GM13977 (cell line): ENCODE measurements at places on chromosomes 7 and 10.

GRCh38 chr10:124596962-124597845 lies 135.6 kb downstream of the LHPP start:
- no peak for DNase-seq

DNA sequence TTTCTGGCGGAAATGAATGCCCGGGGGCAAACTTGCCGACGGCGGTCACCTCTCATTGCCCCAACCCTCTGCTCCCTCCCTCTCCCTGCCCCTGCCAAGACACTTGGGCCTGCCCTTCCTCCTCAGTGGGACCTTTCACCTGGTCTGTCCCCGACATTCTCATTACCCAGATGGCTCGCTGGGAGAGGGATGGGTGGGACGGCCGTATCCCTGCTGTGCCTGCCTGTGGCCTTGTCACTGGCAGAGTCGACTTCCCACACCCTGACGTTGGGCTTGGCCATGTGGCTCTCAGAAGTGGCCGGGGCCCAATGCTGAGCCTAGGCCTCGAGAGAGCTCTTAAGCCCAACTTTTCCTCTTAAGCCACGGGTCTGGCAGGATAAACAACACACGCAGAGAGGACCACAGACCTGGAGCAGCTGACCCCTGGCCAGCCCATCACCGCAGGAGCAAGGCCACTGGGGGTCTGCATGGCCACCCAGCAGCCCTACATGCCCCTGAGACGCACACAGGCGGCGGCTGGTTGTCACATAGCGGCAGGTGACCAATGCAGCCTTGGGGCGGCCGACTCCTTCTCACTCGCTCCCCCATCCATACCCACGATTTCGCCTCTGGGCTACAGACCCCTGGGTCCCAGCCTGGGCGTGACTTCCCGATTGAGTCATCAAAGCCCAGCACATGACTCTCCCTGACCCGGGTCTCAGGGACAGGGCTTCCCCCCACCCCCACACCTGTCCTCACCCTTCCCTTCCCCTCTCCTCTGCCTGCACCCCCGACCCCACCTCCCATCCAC lies 40.1 kb downstream of the SLC29A4 start:
- no peak for DNase-seq

DNA sequence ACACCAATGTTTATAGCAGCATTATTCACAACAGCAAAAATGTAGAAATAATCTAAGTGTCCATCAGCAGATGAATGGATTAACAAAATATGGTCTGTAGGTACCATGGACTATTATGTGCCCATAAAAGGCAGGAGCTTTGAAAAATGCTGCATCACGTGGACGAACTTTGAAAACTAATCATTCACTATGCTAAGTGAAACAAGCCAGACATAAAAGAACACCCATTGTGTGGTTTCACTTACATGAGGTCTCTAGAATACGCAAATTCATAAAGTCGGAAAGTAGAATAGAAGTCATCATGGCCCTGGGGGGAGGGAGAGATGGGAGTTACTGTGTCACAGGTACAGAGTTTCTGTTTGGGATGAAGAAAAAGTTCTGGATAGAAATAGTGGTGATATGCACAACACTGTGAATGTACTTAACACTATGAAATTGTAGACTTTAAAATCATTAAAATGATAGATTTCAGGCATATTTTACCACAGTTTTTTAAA lies 377.3 kb downstream of the SDK1 start:
- DNase-seq, result no peak

- DNase-seq, result no peak
Measured at GRCh38 chr10:114048472-114048871, 4.8 kb downstream of the ADRB1 start.

GRCh38 chr7:28865601-28866144 lies 92.5 kb downstream of the TRIL start:
- no peak for DNase-seq

DNA sequence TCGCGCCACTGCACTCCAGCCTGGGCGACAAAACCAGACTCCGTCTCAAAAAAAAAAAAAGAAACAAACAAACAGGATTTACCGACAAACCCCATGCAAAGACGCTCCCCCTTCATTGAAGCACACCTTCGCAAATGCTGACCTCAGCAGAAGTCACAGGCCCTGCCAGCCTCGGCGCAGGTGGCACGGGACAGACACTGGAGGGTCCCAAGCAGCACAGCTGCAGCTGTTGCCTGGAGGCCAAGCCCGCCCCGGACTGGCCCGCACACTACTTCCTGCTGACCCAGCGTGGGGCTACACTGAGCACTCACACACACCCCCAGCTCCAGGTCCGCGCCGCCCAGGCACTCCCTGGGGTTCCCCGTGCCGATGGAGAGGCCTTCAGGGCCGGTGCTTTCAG lies 31.2 kb downstream of the SNX8 start:
- DNase-seq, result no peak

DNA sequence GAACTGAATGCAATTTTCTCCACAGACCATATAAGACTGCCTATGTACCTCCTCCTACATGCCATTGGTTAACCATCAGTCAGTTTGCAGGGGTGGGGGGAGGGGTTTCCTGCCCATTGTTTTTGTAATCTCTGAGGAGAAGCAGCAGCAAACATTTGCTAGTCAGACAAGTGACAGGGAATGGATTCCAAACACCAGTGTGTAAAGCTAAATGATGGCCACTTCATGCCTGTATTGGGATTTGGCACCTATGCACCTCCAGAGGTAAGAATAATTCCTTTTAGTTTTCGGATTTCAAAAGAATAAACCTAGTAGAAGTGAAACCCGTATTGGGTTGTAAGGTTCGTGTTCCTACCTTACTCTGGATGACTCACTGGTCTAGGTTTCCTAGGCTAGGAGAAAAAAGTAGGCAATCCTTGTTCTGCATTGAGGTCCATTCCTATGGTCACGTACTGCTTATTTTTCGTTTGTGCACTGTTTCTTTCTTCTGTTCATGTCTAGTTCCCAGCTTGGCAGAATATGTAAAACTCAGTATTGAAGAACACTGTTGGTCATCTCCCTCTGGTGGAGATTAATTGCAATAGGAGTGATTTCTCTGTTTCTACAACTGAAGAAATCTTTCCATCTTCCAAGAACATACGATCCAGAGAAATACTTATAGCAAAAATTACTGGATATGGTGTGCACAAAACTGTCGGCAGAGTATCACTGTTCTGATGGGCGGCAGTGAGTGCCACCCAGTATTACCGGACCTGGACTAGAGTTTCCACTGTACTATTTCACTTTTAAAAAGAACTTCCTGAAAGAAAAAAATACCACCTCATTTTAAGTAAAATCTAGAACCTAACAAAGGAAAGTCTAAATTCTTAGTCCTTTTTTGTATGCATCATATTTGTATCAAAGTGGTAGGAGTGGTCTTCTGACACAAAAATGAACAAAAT lies at the start of gene AKR1C3:
Gene AKR1C3, plus strand, starts transcription at position 150 of the 941 bp plus-strand sequence. Its CDS starts 31 bp downstream, at position 181.
- DNase-seq, result no peak

GRCh38 chr7:23410446-23411183 lies 59.7 kb downstream of the IGF2BP3 start:
- DNase-seq, result peak; percentile 69

- DNase-seq, result peak; percentile 9
Measured at GRCh38 chr7:90655566-90655965, 59.4 kb downstream of the CDK14 start.

GRCh38 chr10:131692686-131693334 lies 208.0 kb upstream of the PPP2R2D start:
- DNase-seq, result no peak

GRCh38 chr10:124292911-124293615 lies 125.7 kb downstream of the OAT start:
- no peak for DNase-seq

DNA sequence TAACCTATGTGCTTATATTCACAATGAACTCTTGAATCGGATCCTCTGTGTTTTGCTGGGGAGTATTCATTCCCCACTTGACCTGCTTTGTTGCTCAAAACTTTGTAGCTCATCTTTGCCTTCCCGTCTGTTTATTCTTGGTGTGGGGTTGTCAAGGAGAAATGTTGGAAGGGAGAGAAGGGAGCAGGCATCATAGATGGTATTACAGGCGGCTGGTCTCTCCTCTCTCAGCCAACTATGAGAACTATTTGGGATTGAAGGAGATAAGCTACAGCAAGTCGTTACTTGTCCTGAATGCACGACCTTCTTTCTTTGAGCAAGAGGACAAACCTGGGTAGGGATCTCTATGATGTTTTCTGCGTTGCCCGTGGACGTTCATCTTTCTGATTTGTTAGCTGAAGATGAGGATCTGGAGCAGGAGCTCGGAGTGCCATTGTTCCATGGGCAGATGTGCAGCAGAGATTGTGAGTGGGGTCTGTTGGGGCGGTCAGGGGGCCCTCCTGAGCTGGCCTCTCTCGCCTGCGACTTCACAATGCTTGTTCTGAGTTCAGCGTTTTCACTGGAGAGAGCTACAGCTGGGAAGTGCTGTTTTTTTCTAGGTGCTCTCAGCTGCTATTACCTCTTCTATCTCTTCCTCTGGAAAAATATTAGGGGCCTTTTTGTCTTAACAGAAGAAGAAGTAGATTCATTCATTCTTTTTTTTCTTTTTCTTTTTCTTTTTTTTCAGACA lies 126.9 kb upstream of the KLF6 start:
- DNase-seq, result no peak
